GM23338 (cell line): ENCODE measurements at places on chromosomes 7 and 10.
A peak's percentile ranks its signal among the peaks of the same experiment; 100 is the strongest.

GRCh38 chr10:33291053-33291592, 43.3 kb downstream of the NRP1 start:
- DNase-seq: no peak

GRCh38 chr10:126683466-126683865, 13.0 kb upstream of the C10orf90 start:
- DNase-seq: no peak

GRCh38 chr10:110803830-110804338, 67.8 kb upstream of the PDCD4 start:
- peak; percentile 77 for DNase-seq

GRCh38 chr10:86706401-86706841, 38.1 kb downstream of the LDB3 start:
- DNase-seq: no peak

- DNase-seq: no peak
Observed at GRCh38 chr10:117663750-117664149, 121.2 kb downstream of the EMX2 start.

DNA sequence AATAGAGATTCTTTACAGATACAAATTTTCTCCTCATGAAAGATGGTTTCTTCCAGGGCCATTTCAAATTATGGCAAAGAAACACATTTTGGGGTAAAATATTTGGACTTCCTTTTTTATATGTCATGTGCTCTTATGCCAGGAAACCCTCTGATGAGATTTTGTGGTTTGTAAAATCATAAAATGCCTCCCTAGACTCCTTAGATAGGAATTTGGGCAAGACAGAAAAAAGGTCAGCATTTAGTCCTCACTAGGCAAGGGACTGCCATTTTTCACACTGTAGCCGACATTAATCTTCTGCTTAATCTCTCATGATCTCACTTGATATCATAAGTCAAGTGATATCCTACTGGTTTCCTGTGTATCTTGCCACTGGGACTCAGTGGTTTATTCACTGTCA, 286.4 kb downstream of the ARHGAP12 start:
- DNase-seq: no peak

DNA sequence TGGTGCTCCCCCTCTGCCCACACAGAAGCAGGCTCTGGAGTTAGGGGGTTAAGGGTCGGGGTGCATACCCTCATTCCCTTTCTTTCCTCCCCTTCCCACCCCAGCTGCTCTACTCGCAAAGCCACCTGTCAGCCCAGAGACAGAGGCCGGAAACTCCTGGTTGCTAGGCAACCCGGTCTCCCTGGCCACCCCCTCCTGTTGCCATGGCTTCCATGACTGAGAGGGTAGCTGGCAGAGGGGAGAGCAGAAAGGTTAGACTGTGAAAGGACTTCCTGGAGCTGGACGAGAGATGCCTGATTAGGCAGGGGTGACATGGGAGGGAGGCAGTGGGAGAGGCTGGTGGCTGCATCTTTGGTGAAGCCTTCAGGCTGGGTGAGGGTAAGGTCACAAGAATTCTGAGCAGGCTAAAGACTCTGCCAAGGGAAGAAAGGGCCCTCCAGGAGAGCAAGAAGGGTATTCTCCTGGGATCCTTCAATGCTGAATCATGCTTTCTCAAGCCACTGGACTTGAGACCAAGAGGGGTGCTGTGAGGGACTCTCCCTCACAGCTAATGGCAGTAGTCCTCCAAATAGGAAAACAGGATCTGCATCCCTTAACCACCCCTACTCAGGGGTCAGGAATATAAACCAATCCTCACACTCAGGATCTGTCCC, 5.4 kb downstream of the PSD start:
- DNase-seq: peak; percentile 79

DNA sequence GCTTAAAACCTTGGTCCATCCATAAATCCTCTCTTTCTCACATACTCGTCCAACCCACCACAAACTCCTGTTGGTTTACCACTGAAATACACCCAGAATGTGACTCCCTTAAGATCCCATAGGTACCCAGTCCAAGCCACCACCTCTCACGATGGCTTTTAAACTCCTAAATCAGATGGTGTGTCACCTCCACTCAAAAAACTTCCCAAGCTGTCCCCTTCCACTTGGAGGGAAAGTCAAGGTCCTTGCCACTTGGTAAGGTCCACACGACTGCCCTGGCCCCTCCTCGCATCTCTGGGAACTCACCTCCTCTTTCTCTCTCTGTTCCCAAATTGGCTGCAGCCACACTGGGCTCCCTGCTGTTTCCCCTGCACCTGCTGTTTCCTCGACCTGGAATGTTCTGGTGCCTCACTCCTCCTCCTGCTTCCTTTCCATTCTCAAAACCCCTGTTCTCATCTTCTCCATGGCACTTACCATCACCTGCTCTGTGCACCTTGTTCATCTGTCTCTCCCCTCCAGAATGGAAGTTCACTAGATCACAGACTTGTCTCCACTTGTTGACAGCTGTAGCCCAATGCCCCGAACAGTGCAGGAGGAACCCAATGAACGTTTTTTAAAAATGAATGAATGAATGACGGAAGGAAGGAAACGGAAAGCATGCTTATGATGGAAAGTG, 23.0 kb downstream of the ZFAND2A start:
- peak; percentile 59 for DNase-seq

GRCh38 chr7:24751484-24751883, 5.8 kb downstream of the GSDME start:
- no peak for DNase-seq

GRCh38 chr7:12490107-12490688, 80.3 kb upstream of the SCIN start:
- peak; percentile 74 for DNase-seq

DNA sequence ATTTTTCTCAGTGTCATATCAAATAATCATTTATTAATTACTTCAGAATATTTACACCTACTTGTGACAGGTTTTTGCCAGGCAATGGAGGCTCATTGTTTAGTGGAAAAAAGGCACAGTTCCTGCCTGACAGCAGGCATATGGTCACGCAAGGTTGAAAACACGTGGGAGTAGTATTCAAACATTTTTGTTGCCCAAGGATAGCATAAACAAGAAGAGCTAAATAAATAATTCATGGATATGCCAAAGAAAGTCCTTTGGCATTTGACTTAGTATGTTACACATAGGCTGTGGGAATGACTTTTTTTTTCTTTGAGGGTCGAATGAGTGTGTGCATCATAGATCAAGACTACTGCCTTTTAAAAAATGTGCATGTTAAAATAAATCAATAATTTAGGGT, 120.5 kb upstream of the SEMA3E start:
- DNase-seq: no peak

- no peak for DNase-seq
Observed at GRCh38 chr10:75568450-75569130, 137.2 kb downstream of the LRMDA start.

DNA sequence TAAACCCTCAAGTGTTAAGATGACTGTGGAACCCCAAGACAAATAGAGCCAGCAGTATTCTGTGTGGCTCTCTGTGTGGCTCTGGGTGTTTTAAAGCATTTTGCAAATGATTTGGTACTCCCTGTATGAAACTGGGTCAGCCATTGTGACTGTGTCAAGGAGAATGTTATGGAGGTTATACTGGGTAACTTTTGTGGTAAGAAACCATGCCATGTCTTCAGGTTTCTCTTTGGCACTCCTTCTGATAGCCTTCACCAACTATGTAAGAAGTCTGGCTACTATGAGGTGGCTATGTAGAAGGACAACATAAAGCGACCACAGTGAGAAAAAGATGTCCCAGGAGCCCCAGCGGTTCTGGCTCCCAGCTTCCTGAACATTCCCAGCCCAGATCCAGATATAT, 226.6 kb upstream of the RHOBTB1 start:
- no peak for DNase-seq

GRCh38 chr10:3893901-3894563, 109.0 kb upstream of the KLF6 start:
- no peak for DNase-seq

GRCh38 chr10:43679509-43679908, 30.8 kb upstream of the ZNF32 start:
- no peak for DNase-seq

DNA sequence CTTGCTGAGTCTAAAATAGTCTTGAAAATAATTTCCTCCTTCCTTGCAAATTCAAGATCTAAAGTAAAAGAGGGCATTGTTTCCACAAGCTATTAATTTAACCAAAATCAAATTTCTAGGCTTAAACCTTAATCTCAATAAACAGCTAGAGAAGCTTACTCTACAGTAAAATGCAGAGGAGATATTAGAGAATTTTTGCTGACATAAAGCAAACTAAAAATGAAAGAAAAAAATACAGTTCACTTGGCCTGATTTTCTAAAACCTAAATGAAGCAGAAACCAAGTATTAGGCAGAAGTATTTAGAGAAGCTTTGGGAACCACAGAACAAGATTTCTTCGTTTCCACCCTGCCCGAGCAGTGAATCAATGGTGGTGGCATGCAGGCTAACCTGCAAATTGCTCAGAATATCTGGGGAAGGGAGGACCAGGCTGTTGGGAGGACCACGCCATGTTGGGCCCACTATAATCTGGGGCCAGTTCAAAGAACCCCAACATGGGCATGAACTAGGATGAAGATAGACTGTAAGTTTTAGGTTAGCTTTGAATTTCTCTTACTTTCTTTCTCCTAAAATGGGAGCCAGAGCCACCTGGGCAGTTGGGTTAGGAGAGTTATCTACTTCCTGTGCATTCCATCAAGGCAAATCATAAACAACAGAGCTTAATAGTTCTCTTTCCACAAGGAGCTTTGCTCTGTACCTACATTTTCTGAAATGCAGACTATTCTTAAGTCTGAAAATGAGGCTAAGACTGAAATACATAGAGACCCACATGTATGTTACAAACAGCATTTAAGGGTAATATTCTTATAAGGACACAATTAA, 4.1 kb downstream of the LAMB1 start:
- no peak for DNase-seq

DNA sequence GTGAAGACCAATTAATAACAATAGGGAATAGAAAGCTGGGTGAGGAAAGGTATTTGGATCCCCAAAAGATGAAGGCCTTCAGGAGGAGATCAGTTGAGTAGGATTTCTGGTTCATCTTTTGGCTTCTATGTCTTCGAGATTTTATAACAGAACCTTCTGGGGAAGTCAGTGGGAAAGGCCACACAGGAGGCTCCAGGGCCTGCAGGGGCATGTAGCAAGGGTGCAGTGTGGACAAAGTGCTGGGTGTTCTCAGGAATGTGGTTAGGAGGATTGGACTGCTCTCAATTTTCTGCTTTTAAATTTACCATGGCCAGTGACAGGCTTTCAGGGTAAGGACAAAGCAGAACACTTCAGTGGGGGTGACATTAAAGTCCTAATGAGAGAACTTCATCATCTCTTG, 378.0 kb downstream of the CCSER2 start:
- no peak for DNase-seq

- no peak for DNase-seq
Observed at GRCh38 chr10:102661658-102662028, 17.4 kb downstream of the TRIM8 start.

DNA sequence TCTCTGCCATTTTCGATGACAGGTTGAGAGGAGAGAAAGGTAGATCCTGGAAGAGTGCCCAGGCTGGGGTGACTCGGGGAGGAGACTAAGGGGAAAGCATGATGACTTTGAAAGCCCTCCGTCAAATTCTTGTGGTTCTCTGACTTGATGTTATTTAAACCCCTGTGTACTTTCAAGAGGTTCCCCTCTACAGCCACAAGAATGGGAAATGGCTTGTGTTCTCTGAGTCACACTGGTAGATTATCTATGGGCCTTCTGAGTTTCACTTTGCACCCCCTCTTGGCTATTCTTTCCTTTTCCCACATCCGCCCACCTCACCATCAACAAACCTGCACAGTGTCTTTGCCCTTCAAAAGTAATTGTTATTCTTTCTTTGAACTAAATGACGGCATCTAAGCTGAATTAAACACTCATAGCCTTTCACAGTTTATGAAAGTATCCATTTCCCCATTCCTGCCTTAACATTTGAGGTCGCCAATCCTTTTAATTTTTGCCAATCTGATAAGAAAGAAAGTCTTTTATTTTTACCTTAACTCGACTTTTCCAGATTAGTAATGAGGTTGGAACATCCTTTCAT, 24.1 kb downstream of the PRF1 start:
- no peak for DNase-seq

DNA sequence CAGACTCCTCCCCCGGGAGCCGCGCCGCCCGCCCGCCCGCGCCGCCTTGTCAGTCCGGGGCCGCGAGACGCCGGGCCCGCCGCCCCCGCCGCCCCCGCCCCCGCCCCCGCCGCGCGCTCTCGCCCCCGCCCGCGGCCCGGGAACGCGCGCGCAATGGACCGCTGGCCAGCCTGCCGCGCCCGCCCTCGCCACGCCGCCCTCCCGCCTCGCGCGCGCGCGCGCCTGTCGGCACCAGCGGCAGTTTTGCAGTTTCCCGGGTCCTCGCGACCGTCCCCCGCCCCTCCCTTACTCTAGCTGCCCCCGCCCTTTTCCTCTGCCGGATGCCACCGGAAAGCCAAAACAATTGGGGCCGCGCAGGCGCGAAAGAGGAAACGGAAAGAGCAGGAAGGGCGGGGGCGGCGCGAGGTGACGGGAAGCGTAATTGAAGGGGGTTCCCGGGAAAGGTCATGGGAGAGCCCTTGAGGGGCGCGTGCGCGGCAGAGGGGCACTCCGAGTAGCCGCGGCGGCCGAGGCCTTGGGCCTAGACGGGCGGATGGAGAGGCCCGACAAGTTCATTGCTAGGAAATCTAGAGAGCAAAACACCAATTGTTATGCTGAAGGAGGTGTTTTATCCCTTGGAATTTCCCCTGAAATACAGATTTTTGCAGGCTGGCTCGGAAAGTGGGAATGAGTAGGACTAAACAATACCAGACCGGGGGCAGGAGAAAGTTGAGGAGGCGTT, 400 bp upstream of the KBTBD2 start:
- peak; percentile 99 for DNase-seq

- DNase-seq: no peak
Observed at GRCh38 chr7:1706381-1706720, 36.3 kb downstream of the ELFN1 start.

GRCh38 chr10:3310016-3310784, 137.6 kb upstream of the PITRM1 start:
- DNase-seq: no peak

DNA sequence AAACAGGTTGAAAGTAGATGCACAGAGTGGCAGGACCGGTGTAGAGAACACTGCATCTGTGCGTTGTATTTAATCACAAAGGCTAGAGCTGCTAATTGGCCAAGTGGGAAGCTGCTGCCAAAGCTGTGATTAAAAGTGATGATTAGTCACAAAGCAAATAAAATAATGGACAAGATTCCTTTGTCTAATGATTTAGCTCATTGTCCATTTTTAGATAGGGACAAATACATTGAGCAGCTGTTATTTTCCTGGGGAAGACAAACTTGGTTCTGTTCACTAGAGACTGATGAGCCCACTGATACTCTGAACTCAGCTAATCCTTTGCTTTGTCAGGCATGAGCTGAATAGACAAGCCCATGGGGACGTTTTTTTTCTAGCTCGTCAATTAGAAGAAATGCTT, 19.7 kb downstream of the UBE3C start:
- DNase-seq: no peak

DNA sequence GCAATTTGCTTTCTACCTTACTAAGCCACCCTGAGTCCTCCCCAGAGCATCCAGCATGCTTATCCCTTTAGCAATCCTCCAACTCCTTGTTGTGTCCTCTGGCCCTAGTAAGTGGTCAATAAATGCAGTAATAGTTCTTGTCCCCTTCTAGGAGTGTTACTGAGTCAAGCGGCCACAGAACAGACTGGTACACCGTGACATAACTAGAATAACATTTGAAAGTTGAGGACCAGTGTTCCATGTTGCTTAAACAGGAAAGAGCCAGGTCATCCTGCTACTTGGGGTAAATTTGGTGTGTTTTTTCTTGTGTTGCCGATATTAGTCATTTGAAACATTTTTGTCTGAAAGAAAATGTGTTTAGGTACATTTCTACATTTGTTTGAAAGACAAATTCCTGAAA, 4.8 kb upstream of the CDK6 start:
- no peak for DNase-seq
